Stimulated activated CD8-positive, alpha-beta memory T cell treated with anti-CD3 and anti-CD28 coated beads, Interleukin-7, amount 100 ng/mL, for 1 hour (primary cell): ENCODE measurements at places on chromosomes 2 and 18.

DNA sequence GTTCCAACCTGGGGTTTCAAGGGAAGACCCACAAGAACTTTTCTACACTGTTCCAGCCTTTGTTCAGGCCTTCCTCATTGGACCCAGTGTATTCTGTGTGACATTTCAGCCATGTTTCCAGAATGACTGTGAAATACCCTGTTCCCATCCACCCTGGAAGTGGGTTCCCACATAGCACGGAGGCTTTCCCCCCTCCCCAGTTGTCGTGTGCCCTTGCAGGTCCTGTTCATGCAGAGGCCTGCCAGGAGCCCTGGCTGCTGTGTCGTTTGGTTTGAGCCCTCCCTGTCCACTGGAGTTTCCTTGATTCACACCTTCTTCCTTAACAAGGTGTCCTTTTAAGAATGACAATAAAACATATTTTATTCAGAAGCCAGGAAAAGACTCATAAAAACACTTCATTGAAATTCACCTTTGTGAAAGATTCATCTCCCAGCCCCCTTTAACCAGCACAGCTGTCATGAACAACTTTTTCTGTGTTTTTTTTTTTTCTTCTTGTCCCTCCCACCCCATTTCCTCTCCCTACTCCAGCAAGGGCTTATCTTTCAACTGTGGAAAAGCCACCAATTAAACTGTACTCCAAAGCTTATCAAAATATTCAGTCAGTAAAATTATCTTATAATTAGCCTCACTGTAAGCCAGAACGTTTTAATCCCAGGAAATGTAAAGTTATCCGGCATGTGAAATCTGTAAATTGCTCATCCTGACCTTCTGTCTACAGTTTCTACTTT is 106.4 kb downstream of the ACOXL start:
- DNase-seq, result no peak

DNA sequence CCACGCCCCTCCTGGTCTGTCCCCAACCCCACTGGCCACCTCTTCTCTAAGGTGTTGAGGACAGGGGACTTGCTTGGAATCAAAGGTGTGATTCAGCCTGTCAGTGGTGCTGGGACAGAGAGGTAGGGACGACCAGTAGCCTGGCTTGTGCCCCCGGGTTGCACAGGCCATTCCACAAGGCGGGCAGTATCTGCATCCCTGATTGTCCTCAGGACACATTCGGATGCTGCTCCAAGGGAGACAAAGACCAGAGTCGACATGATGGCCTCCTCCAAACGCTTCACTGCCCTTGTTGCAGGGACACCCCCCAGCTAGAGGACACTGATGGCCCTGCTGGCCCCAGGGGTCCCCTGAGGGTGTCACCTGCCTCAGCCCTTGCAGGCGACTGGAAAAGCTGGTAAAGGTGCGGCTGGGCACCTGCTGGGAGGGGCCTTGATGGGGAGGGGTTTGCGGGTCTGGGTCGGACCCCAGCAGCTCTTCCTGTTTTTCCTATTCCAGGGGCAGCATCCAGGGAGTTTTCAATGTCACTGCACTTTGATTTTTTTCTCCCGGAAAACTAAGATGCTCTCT is 98.0 kb downstream of the PTGR3 start:
- no peak for DNase-seq

- no peak for DNase-seq
These were observed 19.0 kb upstream of the FAM178B start for GRCh38 chr2:97005353-97005752.

- DNase-seq, result no peak
These were observed 59.5 kb downstream of the RMDN2 start for GRCh38 chr2:37984589-37984988.

- DNase-seq, result no peak
These were observed 100.4 kb upstream of the CD226 start for GRCh38 chr18:70047931-70048603.

GRCh38 chr2:205347899-205348298 is 334.4 kb upstream of the NRP2 start:
- no peak for DNase-seq

DNA sequence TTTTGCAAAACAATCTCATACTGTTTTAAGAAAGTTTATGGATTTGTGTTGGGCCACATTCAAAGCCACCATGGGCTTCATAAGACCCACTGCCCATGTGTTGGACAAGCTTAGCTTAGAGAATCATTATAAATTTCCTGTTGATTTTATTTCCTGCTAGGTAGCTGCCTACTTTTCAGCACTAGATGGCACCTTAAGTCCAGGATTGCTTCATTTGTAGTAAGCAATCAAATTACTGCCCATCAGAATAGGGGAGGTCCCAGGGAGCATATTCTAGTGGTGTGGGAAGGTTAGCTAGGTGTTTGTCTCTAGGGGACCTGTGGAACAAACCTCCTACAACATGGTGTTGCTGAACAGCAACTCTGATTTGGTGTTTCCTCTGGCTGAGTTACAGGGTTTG is 11.0 kb upstream of the DCDC2C start:
- DNase-seq, result no peak

DNA sequence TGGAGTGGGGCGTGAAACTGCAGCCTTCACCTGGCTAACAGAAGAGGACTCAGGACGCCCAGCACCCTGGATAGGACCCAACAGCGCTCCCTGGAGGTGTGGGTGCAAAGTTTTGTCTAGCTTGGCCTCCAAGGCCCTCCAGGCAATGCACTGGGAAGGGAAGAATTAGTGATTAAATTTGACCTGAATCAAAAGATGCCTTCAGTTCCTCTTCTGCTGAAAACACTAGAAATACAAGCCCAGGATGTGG is 779 bp upstream of the TRIB2 start:
- DNase-seq, result peak; percentile 69

DNA sequence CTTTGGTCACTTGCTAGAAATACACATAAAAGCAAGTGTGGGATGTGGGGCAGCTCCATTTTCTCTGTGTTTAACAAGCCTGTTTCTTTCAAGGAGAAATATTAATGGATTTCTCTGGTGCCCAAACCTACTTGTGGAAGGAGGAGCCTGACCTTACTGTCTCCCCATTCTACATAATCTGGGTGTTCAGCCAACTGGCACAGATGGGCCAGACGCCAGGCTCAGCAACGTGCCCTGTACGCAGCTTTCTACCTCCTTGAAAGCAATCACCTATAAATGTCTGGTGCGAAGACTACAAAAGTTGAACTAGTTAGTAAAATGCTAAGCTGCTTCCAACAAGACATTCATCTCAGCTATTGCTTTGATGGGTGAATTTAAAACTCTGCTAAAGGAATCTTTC is 33.2 kb upstream of the MYO3B start:
- no peak for DNase-seq

DNA sequence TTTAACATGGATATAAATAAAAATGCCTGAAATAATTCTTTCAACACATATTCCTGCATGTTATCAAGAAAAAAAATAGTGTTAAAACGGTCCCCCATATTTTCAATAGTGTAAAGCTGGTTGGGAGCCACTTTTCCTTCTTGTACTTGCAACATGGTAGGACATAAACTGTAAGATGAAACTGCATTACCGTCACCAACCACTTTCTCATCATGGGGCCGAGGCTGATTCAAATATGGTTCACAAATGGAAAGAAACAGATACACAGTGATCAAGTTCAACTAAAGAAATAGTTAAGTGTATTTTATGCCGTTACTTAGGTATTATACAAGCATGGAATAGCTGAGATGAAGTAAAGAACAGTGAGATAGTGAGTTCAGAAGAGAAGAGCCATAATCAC is 360.7 kb downstream of the ZEB2 start:
- no peak for DNase-seq

GRCh38 chr2:67881816-67882215 is 181.0 kb downstream of the C1D start:
- no peak for DNase-seq

GRCh38 chr2:224922142-224922727 is 120.0 kb downstream of the DOCK10 start:
- DNase-seq, result no peak

GRCh38 chr2:168201584-168202116 is 45.7 kb downstream of the STK39 start:
- DNase-seq, result no peak

DNA sequence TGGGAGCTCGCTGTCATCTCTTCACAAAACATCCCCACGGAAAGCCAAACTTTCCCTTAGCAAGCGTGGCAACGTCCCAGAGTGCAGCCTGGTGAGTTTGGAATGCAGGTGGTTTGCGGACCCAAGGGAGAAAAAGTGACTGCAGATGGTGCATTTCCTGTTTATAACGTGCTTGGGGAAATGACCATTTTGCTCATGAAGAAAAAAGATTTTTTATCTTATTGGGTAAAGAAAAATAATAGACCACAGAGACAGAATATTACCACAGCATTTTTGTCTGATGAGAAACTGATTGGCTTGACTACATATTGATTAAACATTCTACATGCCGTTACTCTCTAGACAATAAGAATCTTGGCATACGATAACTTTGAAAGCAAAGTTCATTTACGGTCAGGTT is 136.5 kb downstream of the COPS8 start:
- DNase-seq, result no peak

DNA sequence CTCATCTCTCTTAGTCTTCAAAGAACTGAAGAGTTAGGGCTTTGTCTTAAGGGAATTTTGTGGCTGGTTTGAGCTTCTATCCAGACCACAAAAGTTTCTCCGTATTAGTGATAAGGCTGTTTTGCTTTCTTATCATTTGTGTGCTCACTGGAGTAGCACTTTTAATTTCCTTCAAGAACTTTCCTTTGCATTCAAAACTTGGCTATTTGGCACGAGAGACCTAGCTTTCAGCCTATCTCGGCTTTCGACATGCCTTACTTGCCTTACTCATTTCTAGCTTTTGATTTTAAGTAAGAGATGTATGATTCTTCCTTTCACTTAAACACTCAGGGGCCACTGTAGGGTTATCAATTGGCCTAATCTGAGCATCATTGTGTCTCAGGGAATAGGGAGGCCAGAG is 29.9 kb downstream of the HDHD2 start:
- DNase-seq, result no peak

DNA sequence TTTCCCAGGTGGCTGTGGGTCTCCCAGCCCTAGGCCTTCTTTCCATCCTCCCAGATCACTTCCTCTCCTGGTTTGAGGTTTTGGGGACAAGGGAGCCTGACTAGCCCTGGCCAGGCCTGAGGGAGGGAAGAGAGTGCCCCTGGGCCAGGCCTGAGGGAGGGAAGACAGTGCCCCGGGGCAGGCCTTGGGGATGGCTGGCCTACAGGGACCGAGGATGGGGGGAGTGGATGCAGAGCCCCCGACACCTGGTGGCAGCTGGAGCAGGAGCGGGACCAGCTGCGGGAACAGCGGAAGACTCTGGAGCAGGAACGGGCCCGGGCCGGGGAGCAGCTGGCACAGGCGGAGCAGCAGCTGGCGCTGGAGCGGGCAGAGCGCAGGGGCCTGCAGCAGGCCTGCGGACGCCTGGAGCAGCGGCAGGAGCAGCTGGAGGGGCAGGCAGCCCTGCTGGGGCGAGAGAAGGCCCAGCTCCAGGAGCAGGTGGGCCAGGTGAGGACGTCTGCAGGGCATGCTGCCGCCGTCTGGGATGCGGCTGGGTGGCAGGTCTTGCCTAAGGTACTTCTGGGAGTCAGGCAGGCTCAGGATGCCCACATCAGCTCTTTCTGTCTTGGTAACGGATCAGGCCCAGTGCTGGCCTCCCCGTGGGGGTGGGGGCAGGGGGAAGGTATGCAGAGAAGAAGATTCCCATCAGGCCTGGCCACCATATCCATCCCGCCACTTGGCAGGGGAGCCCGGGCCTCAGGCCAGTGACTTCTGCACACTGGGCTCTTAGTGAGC is 29.2 kb downstream of the CROCC2 start:
- no peak for DNase-seq
